Brain pericyte (primary cell): ENCODE measurements at places on chromosomes 16 and 17.

- DNase-seq = no peak
Measured at GRCh38 chr17:57340160-57340981, 84.0 kb downstream of the MSI2 start.

DNA sequence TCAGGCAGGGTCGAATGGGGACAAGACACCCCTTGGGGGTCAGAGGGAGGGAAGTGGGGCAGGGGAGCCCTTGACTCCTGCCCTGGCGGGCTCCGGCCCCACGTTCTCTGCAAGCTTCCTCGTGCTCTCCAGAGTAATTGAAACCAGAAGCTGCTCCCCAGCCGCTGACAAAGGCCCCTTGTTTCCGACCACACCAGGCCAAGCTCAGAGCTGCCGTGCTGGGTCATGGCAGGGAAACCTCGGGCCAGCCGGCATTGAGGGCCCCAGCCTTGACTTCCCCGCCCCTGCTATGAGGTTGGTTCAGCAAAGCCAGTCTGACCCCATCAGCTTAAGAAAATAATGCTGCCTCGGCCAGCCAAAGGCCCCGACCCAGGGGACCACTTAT lies 43.3 kb downstream of the TIMM22 start:
- DNase-seq = no peak

DNA sequence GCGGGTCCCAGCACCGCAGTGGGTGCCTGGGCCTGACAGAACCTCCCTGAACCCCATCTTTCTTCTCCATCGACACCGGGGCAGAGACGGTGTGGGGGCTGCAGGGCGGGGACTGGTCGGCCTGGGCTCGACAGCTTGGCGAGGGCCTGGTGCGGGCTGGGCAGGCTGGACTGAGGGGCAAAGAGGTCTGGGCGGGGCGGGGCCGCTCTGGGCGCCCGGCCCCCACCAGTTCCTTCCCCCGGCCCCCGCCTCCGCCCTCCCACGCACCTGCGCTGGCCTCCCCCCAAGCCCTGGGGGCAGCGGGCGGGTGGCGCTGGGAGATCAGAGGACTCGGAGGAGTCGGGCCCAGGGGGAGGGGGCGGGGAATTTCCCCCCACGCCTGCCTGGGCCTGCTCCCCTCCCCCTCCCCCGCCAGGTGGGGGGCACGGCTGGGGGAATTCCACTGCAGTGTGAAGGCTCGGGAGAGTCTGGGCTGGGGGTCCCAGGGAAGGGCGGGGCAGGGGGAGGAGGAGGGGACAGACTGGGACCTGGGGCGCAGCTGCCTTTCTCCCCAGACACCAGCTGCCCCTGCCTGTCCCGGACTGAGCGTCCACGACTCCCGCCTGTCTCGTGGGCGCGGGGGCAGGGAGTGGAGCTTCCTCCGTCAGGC lies 877 bp upstream of the KREMEN2 start:
- no peak for DNase-seq

DNA sequence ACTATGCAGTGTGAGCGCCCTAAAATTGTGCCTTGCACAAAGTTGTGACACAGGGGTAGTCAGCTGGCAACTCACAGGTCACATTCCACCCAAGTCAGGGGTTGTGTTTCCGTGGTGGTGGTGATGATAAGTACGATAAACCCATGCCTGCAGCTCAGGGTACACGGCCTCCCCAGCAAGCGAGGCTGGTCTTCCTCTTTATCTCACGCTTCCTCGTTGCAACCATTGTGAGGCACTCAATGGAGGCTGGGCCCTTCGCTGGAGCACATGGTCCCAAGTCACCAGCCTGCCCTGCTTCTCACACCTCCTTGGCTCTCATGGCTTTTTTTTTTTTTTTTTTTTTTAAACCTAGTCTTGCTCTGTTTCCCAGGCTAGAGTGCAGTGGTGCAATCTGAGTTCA lies 307.5 kb downstream of the CPPED1 start:
- no peak for DNase-seq
